ENCODE measurements at places on chromosomes 5 and 9.
A peak's percentile ranks its signal among the peaks of the same experiment; 100 is the strongest.

- DNase-seq = no peak
Measured at GRCh38 chr9:99752417-99753109, 69.1 kb upstream of the NR4A3 start.

DNA sequence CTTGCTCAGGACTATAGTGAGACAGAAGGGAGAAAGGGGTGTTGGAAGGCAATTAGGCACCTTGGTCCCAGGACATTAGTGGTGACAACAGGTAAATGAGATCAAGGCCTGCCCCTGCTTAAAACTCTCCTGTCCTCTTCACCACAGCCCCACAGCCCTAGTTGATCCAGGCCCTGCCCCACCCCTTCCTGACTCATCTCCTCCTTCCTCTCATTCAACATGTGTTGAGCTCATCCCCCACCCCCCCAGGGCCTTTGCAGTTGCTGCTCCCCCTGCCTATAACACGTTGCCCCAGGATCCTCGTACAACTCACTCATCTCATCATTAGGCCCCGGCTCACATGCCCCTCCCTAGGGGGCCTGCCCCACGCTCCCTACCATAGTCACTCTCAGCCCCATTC lies 66.8 kb downstream of the TSPAN17 start:
- DNase-seq = no peak

- no peak for DNase-seq
Measured at GRCh38 chr5:1351156-1351555, 6.3 kb upstream of the CLPTM1L start.

GRCh38 chr5:149073213-149073612 lies 10.4 kb upstream of the SH3TC2 start:
- DNase-seq = no peak

DNA sequence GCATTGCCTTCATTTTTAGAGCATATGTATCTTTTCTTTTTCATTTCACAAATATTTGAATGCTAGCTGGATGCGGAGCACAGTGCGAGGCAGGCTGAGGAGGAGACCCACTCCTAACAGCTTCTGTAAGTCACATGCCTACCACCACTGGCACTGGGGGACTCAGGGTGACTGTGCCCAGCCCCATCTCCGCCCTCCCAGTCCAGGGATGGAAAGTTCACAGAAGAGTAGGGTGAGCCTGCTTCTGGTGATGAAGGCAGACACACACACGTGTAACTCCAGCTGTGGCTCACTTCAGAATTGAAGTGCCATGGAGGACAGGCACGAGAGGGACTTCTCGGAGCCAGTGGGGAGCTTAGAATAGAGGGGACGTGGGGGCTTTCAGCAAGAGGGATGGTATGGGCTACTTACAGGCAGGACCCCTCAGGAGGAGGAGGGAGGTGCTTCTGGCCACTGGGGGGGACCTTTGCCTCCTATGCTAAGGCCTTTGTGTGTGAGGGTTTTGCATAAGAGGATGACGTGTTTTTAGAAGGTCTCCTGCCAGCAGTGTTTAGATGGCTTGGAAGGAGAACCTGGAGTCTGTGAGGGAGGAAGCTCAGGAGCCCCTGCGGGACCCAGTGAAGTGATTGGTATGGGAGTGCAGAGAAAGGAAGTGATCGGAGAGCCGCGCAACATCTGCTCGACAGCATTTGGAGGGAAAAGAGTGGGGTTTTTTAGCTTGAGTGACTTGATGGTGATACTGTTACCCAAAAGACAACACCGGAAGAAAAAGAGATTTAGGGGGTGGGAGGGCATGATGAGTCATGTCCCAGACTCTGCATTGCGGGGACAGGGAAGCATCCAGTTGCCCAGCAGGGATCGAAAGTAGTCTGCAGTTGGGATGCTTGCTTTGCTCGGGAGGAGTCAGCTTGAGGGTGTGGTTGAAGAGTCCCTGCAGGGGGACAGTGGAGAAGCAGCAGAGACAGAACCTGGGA lies 163.5 kb upstream of the OTULINL start:
- no peak for DNase-seq

GRCh38 chr9:114053246-114054005 lies 24.7 kb downstream of the AMBP start:
- DNase-seq = no peak

DNA sequence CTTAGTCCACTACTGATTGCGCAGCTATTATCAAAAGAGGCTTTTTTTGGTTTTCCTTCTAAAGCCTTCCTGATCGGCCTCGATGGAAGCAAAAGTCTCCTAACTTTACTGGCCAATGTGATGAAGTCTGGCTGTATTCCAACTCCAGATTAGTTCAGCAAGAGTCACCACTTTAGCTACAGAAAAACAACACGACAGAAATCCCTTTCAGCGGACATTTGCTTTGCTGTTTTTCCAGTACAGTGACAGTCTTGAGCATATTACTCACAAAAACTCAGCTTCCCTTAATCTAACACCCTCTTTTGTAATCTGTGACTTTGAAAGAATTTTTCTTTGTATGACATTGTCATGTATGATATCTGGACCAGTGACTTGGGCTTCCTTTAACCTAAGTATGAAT lies 95.7 kb downstream of the HOMER1 start:
- no peak for DNase-seq

GRCh38 chr5:81558188-81558587 lies 164.3 kb upstream of the ACOT12 start:
- DNase-seq = no peak

DNA sequence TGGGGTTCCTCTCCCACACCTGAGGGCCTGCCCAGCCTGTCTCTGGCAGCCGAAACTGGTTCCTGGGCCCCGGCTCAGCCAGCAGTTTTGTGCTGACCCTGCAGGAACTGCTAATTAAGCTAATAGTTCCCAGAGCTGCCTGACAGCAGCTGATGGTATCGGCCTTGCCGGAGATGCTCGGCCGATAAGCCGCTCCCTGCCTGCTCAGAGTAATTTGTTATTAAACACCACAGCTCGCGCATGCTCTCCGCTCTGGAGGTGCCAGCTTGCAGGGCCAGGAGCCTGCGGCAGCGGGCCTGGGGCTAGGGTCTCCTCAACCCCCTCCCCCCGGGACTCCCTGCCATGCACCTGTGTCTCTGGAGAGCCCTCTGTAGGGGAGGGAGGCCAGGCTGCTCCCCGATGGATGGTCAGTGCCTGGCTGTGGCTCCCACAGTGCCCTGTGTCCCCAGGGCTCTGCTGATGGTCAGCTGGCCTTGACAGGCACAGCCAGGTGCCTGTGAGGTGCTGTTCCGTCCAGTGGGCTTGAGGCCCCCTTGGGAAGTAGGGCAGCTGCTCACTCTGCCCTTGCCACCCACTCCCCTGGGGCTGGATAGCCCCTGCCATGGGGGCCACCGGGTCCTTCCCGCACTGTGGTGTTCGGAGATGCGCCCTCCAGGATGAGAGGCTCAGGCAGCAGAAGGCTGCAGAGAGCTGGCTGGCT lies 41.7 kb downstream of the RXRA start:
- peak; percentile 49 for DNase-seq

DNA sequence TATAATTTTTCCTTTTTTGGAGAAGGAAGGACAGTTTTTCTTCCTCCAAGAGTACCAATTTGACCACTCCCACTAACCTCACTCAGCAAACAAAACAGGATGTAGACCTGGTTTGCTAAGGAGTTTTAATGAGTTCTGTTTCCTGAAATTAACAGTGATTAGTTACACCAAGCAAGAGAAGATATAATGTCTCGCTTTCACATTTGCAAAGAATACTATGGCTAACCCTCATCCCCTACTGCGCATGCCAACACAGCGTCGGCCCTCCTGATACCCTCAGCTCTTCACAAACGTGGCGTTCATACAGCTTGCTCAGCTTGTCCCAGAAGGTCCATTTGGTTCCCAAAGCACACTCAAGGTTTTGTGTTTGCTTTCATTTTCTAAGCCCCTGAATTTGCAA lies 41.9 kb upstream of the IPPK start:
- DNase-seq = no peak

GRCh38 chr5:108059334-108059733 lies 322.6 kb downstream of the FBXL17 start:
- no peak for DNase-seq

DNA sequence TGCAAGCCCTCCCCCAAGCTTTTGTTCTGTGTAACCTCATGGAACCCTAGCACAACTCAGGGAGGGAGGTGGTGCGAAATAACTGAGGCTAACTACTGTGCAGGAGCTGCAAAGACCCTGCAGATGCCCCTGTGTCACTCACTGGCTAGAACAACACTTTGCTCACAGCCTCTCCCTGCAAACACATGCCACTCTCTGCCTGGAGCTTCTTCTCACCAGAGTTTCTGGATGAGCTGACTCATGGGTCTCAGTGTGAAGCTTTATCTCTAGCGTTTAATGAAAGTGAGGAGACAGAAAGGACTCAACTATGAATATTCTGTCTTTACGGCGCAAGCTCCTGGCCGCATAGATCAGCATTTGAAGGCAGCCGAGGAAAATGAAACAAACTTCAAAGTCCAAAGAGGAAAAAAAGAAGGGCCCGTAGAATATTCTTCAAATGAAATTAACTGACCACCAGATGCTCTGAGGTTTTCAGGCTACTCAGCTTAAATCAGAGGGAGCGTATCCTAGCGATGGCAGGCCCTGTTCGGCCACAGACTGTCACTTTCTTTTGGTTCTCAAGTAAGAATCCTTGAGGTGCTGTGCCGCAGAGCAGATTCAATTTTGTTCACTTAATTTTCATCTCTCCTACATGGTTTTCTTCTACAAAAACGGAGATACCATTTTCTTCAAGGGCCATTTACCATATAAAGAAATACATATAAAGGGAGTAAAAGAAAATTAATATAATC lies 77.7 kb upstream of the TAS2R1 start:
- DNase-seq = no peak

GRCh38 chr5:134965271-134965825 lies 2.4 kb upstream of the CATSPER3 start:
- DNase-seq = no peak

DNA sequence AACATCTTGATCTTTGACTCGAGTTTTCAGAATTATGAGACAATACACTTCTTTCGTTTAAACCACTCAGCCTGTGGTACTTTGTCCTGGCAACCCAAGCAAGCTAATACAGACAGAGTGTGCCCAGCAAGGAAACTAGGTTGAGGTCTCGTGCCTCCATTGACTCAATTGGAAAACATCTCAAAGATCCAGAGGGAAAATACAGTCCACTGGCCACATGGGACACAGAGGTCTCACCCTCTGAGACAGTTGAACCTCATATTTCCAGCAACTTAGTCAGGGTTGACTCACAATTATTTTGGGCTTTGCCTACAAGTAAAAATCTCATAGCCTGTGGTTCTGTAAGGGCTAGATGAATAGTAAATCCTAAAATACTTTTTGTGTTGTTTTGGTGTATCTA lies 631.5 kb downstream of the MTRR start:
- no peak for DNase-seq

DNA sequence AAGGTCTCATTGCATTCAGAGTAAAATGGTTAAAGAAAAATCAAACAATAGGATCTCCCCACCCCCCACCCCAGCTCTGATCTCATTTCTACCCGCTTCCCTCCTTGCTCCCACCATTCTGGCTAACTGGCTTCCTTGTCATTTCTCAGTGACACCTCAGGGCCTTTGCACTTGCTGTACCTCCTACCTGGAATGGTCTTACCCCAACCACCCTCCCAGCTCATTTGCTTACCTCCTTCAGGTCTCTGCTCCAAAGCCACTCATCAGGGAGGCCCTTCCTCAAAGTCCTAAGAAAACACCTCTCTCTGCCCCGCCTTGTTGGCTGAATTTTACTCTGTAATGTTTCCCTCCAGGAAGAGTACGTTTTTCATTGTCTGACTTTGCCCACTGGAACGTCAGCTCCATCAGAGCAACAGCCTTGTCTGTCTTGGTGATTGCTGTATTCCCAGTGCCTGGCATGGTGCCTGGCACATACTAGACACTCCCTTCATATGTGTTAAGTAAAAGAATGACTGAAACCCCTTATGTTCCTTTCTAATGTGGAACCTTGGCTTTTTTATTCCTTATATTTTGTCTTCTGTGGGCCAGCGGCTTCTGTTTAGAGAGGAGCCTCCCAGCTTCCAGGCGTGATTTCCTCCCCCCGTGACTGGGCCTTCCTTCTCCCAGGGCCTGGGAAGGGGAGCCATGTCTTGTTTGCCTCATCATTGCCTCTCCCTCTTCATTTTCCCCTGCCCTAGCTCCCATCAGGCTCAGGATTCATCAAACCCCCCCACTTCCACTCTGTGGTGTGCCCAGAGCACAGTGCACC lies 26.9 kb downstream of the NEURL1B start:
- DNase-seq = no peak

DNA sequence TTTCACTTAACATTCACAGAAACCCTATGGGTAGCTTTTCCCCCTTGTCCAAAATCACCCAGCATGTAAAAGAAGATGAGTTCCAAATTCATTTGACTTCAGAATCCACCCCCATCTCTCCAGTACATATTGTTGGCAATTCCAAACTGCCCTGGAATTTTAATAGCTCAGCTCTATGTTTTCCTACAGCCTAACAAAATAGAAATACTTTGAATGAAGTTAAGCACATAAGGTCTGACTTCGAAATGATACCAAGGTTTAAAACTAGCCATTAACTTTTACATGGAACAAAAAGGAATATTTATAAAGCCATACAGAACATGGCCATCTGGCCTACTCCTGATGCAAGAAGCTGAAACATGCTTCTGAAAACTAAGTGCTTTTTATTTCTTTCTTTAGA lies 634.3 kb downstream of the PDE4D start:
- DNase-seq = no peak

- no peak for DNase-seq
Measured at GRCh38 chr9:134833294-134833880, 47.2 kb upstream of the FCN2 start.

- no peak for DNase-seq
Measured at GRCh38 chr9:108812396-108813025, 43.3 kb downstream of the ACTL7B start.

DNA sequence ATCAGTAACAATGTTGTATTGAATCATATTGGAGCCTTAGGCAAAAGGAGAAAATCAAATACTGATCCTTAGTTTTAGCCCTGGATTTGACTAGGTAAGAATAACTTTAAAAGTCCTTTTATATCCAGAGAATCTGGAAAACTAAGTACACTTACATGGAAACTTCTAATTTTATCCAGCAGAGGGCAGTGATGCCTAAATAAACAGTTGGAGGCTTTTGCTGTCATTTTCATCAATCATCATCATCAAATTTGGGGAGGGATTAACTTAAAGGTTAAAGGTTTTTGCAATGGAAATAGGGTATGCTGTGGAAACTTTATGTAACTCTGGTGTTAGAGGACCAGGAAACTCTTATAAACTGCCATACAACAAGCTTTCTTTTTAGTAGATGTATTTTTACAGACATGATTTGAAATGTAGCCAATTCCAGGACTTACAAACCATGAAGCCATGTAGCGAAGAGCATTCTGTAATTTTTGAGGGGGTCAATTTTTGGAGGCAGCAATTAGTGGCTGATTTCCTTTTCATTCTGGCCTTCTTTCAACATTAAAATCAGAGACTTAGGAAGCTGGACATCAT lies 112.7 kb downstream of the OSTF1 start:
- DNase-seq = peak; percentile 60

DNA sequence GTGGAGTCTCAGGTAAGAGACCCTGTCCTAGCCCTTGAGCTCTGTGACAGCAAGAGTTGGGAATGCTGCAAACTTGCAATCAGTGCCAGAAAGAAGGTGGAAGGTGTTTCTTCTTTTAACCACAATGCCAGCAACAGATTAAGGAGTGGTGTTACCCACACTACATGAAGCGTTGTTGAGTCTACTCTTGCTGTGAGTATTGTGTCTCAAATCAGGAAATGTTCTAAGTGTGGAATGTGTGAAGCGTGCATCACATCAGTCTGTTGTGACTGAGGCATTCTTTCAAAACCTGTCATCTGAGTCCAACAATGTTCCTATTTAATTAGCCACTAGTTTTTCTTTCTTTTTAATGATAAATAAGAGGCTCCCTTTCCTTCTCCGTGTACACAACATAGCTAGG lies 2.9 kb upstream of the LURAP1L start:
- no peak for DNase-seq

GRCh38 chr5:97098922-97099321 lies 43.5 kb downstream of the LIX1 start:
- no peak for DNase-seq
